NCI-H510A (cell line): ENCODE measurements at places on chromosomes 2 and 18.

GRCh38 chr2:16640001-16640700, 25.5 kb downstream of the CYRIA start:
- no peak for DNase-seq

GRCh38 chr18:6219116-6219717, 195.5 kb downstream of the L3MBTL4 start:
- DNase-seq: no peak

- DNase-seq: no peak
Measured at GRCh38 chr18:6775702-6776101, 46.2 kb downstream of the ARHGAP28 start.

DNA sequence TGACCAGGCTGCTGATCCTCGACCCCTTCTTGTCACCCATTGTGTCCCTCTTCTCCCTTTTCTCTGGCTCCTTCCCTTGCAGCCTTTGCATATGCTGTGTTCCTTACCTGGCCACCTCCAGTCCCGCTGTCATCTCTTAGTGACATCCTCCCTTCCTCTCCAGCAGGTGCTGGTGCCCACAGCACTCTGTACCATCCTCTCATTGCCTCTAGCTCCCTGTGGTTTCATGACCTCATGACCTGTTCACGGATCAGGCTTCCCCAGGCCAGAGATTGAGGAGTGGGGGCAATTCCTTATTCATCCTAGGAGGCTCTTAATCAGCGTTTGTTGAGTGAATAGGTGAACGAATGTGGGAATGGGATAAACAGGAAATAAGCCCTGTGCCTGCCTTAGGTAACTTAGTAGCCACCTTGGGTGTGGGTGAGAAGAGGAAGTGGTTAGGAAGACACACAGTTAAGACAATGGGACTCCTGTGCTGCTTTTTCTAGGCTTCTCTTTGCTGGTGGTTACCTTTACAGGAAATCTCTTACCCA, 35.5 kb downstream of the ITGA6 start:
- no peak for DNase-seq

DNA sequence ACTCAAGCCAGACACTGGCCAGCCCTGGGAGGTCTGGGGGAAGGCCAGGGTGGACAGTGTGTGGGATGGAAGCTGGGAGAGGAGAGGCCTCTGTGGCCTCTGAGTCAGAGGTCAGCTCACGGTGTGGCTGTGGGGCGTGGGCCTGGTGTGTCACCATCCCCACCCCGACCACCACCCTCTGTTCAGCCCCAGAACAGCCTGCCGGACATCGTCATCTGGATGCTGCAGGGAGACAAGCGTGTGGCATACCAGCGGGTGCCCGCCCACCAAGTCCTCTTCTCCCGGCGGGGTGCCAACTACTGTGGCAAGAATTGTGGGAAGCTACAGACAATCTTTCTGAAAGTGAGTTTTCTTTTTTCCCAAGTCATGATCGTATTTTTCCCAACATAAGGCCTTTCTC, 110.5 kb downstream of the DYSF start:
- DNase-seq: no peak

DNA sequence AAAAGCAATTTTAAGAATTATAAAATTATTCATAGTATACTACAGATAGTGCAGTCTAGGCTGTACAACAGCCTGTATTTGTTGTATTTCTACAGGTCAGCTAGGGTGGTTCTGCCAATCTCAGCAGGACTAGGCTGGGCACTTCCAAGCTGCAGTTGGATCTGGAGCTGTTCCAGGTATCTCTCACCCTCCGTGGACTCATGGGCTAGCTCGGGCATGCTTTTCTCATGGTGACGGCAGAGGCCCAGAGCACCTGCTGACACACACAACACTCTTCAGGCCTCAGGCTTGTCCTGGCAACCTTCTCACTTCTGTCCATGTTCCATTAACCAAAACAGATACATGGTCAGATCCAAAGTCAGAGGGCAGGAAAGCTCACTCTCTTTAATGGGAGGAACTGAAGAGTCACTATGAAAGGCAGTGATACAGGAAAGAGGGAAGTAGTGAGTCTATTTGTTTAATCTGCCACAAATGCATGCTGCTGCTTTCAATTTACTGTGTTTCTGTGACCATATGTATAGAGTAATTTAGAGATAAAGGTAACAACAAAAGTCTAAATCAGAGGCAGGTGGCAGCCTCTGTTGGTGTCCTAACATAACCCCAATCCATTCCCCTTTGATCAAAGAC, 462.4 kb upstream of the ACVR2A start:
- peak; percentile 78 for DNase-seq

GRCh38 chr2:109720380-109721106, 73.6 kb upstream of the RGPD5 start:
- DNase-seq: no peak

- no peak for DNase-seq
Measured at GRCh38 chr2:50791271-50791670, 240.7 kb downstream of the NRXN1 start.

DNA sequence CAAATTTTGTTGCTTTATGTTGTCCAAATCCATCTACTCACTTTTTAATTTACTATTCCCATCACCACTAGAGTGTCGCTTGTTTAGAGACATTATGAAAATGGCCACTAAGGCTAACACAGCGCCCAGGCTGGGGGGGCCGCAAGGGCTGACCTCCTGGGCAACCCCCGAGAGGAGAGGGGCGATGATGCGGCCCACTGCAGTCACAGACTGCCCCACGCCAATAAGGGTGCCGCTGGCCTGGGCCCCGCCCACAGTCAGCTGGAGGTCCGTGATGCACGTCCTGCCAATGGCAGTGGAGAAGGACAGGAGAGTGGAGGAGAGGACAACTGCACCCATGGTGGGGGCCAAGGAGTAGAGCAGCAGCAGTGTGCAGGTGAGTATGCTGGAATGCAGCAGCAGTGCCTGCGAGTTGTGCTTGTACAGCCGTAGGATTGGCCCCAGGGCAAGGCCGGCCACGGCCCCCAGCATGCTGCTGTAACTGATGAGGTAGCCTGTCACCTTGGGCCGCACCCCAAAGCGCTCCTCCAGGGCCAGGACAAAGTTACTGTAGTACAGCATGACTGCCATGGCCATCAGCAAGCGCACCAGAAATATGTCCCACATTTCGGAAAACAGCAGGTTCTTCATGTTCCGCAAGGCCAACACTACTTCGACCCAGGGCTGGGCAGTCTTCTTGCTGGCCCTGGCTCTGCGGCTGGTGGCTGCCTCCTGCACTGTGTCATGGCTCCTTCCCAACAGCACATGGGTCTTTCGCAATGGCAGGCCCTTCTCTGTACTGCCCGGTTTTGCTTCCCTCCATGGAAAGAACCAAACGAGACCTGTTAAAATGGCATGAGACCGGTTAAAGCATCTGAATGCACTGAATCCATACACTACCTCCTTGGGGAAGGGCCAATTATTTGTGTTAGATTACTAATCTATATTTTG, 43.2 kb upstream of the TMEM182 start:
- no peak for DNase-seq

DNA sequence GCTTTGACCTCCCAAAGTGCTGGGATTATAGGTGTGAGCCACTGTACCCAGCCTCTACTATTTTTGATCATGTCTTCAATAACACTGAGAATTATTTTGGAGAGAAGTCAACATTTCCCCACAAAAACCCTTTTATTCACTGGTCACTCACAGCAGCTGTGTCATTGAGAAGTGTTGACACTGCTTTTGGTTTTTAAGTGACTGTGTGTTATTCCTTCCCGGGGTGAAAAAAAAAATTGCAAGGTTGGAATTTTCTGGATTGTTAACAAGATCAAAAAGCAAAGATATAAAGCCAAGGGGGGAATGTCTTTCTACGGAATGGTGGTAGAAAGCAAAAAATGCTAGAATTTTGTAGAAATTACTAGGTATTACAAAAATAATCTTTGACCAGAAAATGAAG, 61.5 kb downstream of the TANC1 start:
- DNase-seq: no peak

DNA sequence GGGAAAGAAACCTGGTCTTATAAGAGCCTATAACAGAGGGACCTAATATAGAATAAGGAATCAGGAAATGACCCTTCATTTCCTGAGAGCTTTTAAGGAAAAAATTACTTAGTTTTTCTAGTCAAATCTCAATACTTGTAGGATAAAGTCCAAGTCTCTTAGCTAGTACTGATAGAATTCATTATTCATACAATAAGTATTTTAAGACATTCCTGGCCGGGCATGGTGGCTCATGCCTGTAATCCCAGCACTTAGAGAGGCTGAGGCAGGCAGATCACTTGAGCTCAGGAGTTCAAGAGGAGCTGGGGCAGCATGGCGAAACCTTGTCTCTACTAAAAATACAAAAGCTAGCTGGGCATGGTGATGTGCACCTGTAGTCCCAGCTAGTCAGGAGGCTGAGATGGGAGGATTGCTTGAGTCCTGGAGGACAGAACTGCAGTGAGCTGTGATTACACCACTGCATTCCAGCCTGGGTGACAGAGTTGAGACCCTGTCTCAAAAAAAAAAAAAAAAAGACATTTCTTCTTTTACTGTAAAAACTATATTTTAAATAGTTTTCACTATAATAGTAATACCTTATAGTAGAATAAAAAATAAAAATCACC, 3.2 kb downstream of the RAB3GAP1 start:
- DNase-seq: no peak
